ENCODE measurements at places on chromosomes 6 and 20.

- DNase-seq: no peak
These were observed 61.0 kb downstream of the LYRM4 start for GRCh38 chr6:5199702-5200101.

DNA sequence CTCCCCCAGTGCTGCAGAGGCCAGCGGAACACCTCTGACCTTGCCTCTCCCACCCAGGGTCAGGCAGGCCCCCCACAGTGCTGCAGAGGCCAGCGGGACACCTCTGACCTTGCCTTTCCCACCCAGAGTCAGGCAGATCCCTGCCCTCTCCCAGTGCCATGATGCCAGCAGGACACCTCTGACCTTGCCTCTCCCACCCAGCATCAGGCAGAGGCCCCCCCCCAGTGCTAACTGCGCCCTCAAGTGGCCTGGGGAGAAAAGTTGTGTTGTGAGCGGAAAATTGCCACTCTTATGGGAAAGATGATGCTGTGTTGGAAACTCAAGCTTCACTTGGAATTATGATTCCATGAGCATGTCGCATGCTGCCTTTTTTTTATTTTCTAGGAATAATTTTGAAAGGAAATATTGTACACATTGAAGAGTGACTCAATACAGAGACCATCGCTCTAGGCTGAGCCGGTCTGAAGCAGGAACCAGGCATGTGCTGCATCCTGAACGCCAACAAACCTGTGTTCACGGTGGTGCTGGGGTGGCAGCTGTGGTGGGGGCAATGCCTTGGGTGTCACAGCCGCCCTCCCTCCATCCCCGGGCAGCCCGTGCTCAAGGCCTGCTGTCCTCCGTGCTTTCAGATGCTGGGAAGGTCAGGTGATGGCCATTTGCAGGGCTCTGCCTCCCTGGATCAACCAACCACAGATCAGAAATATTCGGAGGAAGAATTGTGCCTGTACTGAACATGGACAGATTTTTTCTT lies 98.6 kb downstream of the CDH4 start:
- DNase-seq: no peak

GRCh38 chr6:36743032-36743431 lies 45.4 kb downstream of the RAB44 start:
- no peak for DNase-seq

- no peak for DNase-seq
These were observed 99.3 kb downstream of the PRND start for GRCh38 chr20:4820806-4821518.

- DNase-seq: no peak
These were observed 43.5 kb upstream of the MDFI start for GRCh38 chr6:41594766-41595165.

- DNase-seq: no peak
These were observed 5.8 kb downstream of the BTN3A3 start for GRCh38 chr6:26445934-26446667.

- no peak for DNase-seq
These were observed 9.1 kb downstream of the ANKRD60 start for GRCh38 chr20:58219342-58219700.

GRCh38 chr6:44190715-44191114 lies 26.0 kb upstream of the MYMX start:
- DNase-seq: no peak

DNA sequence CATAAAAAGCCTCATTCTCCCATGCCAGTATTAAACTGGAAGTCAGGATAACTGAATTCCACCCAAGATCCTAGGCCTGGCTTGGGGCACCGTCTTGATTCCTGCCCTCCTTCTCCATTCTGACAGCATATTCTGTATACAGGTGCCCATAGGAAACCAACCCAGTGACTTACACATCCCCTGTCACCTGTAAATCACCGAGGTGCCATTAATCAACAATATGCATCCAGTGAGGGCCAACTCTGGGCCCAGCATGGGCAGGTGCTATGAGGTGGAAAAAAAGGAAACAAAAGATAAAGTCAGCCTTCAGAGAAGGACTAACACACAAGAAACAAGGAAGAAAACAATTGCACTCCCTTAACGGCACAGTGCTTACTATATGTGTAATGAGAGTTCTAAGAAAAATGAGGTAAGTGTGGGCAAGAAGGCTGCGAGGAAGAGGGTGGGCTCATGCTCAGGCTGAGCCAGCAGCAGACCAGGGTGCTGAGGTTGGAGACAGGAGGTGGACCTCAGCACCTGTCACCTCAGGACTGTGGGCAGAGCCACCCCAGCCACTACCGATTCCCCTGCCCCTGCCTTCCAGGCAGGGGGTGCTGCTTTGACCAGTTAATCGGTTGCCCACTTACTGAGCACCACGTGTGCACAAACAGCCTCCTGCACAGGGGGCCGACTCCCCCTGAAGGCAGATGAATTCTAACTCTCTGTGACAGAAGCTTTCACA lies 105.9 kb downstream of the TRERF1 start:
- DNase-seq: no peak

- DNase-seq: peak; percentile 49
These were observed 336.8 kb downstream of the HDGFL1 start for GRCh38 chr6:22906091-22906549.

DNA sequence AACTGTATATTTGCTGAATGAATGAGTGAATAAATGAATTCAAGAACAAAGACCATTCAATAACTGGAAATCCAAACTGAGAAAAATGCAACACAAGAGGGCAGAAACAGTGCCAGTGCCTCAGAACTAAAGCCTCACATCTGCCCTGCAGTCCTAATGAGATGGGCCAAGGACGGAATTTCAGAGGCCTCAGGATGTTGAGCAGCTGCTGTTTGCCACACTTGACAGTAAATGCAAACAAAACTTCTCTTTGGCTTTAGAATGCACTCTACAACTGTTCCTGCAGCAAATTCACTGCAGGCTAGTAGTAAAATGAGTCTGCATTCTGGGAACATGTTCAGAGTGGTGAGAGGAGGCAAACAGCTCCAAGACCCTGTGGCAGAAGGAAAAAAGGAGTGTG lies 177.6 kb upstream of the LRFN2 start:
- DNase-seq: peak; percentile 89

- DNase-seq: peak; percentile 14
These were observed 104.2 kb upstream of the MLN start for GRCh38 chr6:33908025-33908424.

DNA sequence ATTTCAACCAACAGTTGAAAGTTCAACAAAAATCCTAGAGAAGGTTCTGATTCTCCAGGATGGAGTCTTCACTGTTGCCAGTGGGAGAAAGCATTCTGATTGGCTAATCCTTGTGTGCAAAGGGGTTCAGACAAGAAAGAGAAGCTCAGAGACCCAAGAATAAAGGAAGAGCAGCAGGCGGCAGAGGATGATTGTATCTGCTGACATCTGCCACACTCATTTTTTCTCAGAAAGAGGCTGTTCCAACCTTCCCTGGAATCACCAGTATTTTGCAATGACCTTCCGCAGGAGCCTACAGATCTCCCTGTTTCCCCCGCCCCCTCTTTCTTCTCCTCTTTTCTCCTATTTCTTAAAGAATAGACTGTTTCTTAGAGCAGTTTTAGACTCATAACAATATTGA lies 376.7 kb downstream of the CDH26 start:
- no peak for DNase-seq

- no peak for DNase-seq
These were observed 4.5 kb downstream of the CPNE5 start for GRCh38 chr6:36834576-36835341.

DNA sequence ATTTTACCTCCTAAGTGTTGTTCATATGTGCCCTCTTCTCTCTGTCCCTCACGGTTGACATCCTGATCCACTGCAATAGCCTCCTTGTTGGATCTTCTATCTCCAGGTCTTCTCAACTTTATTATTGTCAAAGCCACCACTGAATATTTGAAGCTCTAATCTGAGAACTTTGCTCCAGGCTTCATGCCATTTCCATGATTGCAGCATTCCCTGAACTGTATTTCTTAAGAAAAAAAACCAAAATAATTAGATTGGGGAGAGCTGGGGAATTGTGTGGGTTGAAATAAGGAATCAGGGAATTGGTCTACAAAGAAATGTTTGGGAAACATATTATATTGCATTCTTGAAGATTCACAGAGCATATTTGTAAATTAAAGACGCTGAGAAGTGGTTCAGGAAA lies 2.5 kb upstream of the STX7 start:
- DNase-seq: no peak

GRCh38 chr20:62995898-62996595 lies 10.7 kb downstream of the BHLHE23 start:
- DNase-seq: peak; percentile 42

DNA sequence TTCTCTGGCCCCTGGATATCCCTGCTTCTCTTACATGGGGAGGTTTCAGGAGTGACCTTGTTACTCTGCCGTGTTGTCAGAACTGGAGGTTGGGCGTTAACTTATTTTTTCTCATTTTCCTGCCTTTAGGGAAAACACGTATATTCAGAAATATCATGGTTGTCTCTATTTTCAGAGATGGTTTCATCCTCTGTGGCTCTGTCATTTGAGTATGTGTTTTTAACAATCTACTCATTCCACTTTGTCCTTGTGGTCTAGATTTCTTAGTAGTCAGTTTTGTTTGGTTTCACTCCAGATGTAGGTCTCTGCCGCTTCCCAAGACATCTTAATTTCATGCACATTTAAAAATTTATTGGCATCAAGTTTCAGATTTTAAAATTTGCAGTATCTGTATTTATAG lies 45.9 kb downstream of the KCNS1 start:
- DNase-seq: no peak

DNA sequence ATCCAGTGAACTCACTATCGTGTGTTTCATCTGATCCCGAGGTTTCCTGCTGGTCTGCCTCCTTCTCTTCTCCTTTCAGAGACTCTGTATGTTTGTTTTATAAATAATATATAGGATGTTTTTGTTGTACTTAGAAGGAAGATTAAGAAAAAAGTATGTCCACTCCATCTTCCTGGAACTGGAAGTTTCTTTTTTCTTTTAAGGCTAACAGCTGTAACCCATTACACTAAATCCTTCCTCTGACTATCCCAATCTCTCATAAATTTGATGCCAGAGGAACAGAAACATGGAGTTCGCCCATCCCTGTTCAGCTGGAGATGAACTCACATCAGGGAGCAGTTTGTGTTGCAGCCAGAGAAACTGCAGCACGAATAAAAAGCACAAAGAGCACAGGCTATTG lies 20.7 kb downstream of the RIPK1 start:
- no peak for DNase-seq

DNA sequence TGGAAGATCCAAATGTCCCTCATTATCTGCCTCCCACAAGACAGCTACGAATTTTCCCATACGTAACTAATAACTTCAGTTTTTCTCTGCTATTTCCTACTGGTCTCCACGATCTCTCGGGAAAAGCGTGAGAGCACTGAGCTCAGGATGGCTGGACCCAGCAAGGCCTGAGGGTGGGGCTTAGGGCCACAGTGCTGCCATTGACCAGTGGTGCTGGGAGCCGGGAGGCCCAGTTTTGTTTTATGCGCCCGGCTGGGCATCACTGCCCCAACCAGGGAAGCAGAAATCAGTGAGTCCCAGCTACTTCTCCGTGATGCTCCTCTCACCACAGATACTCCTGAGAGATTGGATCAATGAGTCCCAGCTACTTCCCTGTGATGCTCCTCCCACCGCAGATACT lies 238.4 kb downstream of the LY86 start:
- no peak for DNase-seq

DNA sequence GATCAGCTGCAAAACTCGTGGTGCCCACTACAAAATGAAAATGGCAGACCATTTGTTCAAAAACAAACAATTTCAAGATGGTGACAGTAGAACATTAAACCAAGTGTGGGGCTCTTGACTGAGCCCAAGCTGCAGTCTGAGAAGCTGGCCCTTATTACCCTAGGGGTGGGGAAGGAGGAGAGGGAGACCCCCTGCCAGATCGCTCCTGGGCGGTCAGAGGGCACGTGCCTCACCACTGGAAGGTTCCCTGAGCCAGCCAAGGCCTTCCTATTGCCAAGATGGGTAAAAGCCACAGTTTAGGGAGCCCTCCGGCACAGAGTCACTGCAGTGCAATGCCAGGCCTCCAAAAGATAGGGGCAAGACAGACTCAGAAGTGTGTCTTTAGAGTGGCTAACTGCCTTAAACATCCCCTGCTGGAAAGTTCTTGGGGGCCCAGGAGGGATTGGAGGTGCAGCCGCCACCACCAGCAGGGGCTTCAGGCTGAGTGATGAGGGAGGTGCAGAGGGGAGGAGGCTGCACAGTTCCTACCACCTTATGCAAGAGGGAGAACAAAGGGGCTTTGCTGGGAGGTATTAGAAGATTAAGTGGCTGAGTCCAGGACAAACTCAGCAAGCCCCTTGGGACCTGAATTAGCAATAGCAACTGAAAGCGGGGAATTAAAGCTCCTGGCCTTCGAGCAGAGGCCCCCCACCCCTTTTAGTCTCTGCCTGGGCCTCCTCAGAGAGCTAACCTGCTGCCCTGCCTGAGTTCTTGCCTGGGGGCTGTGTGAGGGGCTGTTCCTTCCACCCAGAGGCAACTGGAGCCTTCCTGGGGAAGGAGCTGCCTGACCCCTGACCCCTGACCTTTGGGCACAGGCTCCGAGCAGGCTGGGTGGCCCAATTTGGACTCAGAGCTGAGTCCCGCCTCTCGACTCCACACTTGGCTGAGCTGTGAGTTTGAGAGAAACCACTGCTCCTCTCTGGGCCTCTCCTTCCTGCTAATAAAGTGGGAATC lies 88.4 kb downstream of the VEGFA start:
- DNase-seq: no peak

GRCh38 chr6:25942561-25943147 lies 12.2 kb upstream of the SLC17A2 start:
- peak; percentile 80 for DNase-seq

DNA sequence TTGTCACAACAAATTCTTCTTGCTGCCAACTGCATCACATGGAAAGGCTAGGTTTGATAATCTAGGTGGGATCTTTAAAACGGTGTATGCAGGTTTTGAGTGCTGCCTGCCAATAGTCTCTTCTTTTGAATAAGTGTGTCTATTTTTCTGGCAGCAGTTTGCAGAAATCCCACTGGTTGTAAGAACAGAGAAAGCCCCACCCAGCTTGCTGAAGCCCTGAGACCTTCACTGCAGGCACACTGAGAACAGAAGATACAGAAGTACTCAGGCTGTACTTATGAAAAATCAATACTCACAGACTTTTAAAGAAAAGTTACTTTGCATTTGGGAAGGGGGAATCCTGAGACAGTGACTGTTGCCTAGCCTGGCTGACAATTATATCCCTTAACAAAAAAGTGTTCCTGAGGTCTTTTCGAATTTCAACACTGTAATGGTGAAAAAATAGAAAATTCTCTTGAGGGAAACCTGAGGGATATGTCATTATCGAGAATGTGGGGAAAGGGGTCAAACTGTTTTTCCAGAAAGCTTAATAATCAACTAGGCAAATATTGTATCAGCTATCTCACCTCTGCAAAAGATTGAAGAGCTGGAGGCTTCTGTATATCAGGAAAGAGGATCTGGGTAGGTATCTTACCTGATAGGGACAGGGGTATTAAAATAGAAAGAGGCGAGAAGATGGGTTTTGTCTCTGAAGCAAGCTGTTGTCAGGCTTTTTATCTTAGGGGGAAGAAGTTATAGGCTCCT lies 199.9 kb downstream of the LRFN2 start:
- DNase-seq: no peak

- DNase-seq: no peak
These were observed 532 bp upstream of the SLC35F1 start for GRCh38 chr6:117906507-117906957.

- DNase-seq: peak; percentile 10
These were observed 197.4 kb upstream of the KCNG1 start for GRCh38 chr20:51220293-51220706.

GRCh38 chr6:99013145-99013544 lies 65.4 kb upstream of the FBXL4 start:
- DNase-seq: peak; percentile 24

- DNase-seq: no peak
These were observed 48.9 kb downstream of the CNBD2 start for GRCh38 chr20:36017048-36017951.

All from DMS53 (cell line).